KG1 (cell line): ENCODE measurements at places on chromosomes 1 and 21.

GRCh38 chr1:63854091-63854490, 80.3 kb downstream of the ROR1 start:
- DNase-seq = no peak

DNA sequence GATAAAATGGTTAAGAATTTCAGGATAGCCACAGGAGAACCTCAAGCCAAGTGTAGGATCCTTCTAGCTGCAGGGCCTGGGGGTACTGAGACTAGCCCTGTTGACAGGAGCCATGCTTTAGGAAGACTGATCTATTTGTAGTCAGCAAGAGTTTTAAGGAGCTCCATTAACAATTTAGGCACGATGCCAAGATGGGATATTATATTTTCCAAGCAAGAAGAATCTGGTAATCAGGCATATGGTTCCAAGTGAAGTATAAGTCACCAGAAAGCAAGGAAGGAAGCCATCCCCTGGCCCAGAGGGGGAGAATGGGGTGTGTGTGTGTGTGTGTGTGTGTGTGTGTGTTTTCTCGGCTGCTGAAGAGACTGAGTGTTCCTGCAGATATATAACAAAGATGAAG, 7.0 kb downstream of the IFNAR2 start:
- no peak for DNase-seq

GRCh38 chr1:118047006-118047649, 117.6 kb downstream of the WDR3 start:
- DNase-seq = no peak

DNA sequence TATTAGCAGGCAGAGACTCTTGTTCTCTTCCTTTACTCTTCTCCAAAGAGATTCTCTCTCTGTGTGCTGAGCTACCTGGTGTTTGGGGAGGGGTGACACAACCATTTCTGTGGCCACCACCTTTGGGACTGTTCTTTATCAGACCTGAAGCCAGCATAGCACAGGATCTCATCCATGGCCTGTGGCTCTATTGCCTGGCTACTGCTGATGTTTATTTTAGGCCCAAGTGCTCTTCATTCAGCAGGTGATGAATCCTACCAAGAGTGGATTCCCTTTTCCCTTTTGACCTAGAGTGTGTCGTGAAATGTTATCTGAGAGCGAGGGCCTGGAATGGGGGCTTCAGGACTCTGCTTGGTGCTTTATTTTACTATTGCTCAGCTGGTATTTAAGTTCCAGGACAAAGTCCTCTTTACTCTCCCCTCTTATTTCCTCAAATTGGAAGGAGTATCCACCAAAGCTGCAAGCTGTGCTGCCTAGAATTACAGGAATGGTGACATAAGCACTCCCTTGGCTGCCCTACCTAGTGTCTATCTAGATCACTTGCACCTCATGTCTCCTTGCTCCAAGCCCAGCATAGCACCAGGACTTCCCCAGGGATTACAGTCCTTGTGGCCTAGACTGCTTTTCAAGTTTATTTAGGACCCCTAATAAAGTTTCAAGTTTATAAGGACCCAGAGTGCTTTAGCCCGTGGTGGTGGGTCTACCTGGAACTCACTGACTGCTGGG, 94.7 kb upstream of the GPR52 start:
- DNase-seq = no peak

DNA sequence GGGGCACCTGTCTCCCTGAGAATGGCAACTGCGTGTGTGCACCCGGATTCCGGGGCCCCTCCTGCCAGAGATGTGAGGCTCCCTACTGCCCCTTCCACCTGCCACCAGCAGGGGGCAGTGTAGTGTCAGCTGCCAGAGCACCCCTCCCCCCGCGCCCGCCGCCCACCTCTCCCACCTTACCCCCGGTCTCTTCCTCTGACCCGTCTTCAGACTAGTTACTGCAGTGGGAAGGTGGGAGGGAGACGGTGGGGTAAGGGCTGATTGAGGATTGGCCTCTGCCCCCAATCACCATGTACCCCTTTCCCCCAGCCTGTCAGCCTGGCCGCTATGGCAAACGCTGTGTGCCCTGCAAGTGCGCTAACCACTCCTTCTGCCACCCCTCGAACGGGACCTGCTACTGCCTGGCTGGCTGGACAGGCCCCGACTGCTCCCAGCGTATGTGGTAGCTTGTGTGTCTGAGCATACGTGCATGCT, 10.1 kb upstream of the LRRC71 start:
- DNase-seq = no peak

- no peak for DNase-seq
These were observed 65.6 kb upstream of the RPL11 start for GRCh38 chr1:23625929-23626535.

DNA sequence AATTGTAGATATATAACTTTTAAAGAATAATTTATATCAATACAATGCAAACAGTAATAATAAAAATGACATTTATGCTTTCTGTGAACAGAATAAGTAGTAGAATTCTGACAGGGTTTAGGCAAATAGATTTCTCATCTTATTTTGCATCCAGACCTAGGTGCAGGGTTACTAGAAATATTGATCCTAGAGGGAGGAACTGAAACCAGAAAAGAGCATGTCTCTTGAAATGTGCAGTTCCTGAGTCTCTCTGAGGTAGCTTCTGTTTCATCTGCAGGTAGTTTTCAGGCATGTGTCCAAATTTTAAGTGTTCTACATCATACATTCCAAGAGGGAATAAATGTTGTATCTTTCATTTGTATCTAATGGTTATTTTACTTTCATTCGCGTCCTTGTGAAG, 631.9 kb upstream of the ADGRL4 start:
- DNase-seq = no peak

DNA sequence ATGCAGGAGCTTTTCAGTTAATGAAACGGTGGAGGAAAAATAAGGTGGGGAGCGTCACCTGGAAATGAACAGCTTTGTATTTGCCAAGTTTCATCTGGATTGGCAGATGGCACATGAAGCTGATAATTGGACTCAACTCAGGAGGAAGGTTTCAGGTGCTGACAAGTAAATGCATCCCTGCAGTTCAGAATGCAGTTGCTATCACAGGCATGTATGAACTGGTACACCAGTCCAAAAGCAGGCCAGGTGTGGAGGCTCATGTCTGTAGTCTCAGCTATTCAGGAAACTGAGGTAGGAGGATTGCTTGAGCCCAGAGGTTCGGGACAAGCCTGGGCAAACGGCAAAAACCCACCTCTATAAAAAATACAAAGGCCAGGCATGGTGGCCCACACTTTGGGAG, 15.5 kb downstream of the DEGS1 start:
- no peak for DNase-seq
